ENCODE measurements at places on chromosomes 1 and 21. TPM values are rescaled to one million over a fixed set of nuclear protein-coding genes. Genes with fewer than 3 reads are reported as not detected.

- H3K36me3 ChIP-seq: no peaks in the 10 kb centered on the region
- no peaks in the 10 kb centered on the region for H3K4me1 ChIP-seq
Observed at GRCh38 chr1:194289569-194290266, 1103.3 kb upstream of the B3GALT2 start.

GRCh38 chr1:109370712-109371340 is 26.9 kb downstream of the SORT1 start:
- H3K4me1 ChIP-seq: peaks cover 53% of the 10 kb centered on the region
- H3K27ac ChIP-seq: peak overlapping the region; percentile 92
- no peaks in the 10 kb centered on the region for H3K27me3 ChIP-seq
- peak overlapping the region; percentile 18 for H3K4me3 ChIP-seq
- peak; percentile 31 for DNase-seq

TTC22 gene
- 0.13 TPM for total RNA-seq

ERICH3 gene
- total RNA-seq: not detected

- H3K27me3 ChIP-seq: peaks cover 12% of the 10 kb centered on the region
- no peaks in the 10 kb centered on the region for H3K36me3 ChIP-seq
- no peak overlapping the region for H3K4me3 ChIP-seq
- H3K27ac ChIP-seq: no peak overlapping the region
- no peak for DNase-seq
Observed at GRCh38 chr1:5519366-5520135, 472.7 kb downstream of the NPHP4 start.

DNA sequence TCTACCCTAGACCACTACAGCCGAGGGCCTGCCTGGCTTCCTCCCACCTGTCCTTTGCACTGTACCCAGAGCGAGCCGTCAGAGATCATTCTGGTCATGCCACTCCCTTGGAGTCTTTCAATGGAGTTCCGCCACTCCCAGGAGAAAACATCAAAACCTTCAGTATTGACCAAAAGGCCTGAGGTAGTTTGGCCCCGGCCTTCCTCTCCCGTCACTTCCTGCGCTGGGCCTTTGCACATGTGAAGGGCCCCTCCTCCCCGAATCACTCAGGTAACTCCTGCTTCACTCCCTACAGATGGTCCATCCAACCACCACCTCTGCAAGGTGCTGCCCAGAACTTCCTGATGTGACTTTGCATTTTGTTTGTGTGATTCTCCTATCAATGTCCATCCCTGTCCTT is 26.6 kb downstream of the UBE2G2 start:
- H3K27me3 ChIP-seq: no peaks in the 10 kb centered on the region
- H3K4me1 ChIP-seq: peaks cover 5% of the 10 kb centered on the region
- no peak overlapping the region for H3K27ac ChIP-seq
- peaks cover 64% of the 10 kb centered on the region for H3K36me3 ChIP-seq
- H3K4me3 ChIP-seq: no peak overlapping the region
- no peak for DNase-seq

DDAH1 gene
- total RNA-seq: 15.3 TPM

GRCh38 chr1:9238550-9238949 is 4.0 kb downstream of the H6PD start:
- H3K27ac ChIP-seq: peak overlapping the region; percentile 99
- peak overlapping the region; percentile 1 for H3K4me3 ChIP-seq
- H3K36me3 ChIP-seq: no peaks in the 10 kb centered on the region
- DNase-seq: peak; percentile 61
- no peaks in the 10 kb centered on the region for H3K27me3 ChIP-seq
- H3K4me1 ChIP-seq: peaks cover 86% of the 10 kb centered on the region

DNA sequence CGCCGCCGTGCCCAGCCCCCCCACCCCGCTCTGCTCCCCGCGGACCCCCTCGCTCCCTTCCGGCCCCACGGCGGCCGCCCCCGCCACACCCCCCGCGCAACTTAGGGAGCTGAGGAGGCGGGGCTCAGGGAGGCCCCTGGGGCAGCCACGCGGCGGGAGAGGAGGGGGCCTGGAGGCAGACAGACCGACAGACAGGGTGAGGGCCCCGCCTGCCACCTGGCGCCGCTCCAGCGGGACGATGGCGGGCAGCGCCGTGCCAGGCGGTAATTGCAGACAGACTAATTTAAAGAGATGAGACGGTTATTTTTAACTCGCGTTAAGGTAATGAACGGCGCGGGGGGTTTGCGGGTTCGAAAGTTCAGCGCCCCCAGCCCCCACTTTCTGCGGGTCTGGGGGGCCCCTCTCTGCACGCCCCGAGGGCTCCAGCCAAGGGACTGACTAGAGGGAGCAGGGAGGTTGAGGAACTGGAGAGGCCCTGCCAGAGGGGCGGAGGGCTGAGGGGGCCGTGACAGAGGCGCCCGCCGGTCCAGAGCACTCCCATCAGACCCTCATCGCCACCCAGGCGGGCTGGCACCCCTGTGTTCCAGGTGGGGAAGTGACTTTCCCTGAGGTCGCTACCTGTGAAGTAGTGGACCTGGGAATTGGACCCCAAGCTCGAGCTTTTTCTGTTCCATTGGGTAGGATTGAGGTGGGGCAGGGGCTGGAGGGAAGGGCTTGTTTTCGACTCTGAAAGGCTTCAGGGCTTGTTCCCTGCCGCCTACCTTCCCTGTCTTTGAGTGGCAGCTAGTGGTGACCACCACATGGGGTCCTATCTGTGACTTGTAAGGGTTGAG is 5.4 kb downstream of the FOXO6 start:
- no peaks in the 10 kb centered on the region for H3K27me3 ChIP-seq
- peak overlapping the region; percentile 40 for H3K27ac ChIP-seq
- H3K4me3 ChIP-seq: peak overlapping the region; percentile 60
- H3K36me3 ChIP-seq: no peaks in the 10 kb centered on the region

All from gastrocnemius medialis (tissue), 4 donors.